ENCODE measurements at places on chromosomes 1 and 21. TPM values are rescaled to one million over a fixed set of nuclear protein-coding genes. Genes with fewer than 3 reads are reported as not detected.

Gene OR2T4
- not detected for total RNA-seq

Gene LRRN2
- 0.39 TPM for total RNA-seq

Gene AK5
- total RNA-seq: 17.6 TPM

Gene ITLN1
- 0.37 TPM for total RNA-seq

Gene NBPF4
- total RNA-seq: not detected

Gene PRDX1
- 414 TPM for total RNA-seq

Gene IGSF5
- not detected for total RNA-seq

Gene DMRTA2
- total RNA-seq: not detected

Gene SLFNL1
- total RNA-seq: 0.15 TPM

Gene B3GALT5
- not detected for total RNA-seq

Gene FAM72C
- total RNA-seq: 0.87 TPM

Gene NCF2
- not detected for total RNA-seq

Gene PLA2G4A
- total RNA-seq: 18.6 TPM

Gene ERVH48-1
- not detected for total RNA-seq

Gene FAAP20
- total RNA-seq: 32.9 TPM

Gene CNN3
- 203 TPM for total RNA-seq

Gene TTC3
- total RNA-seq: 155 TPM

Gene TEX38
- not detected for total RNA-seq

Gene LCE1F
- total RNA-seq: not detected

Gene ZNF326
- total RNA-seq: 5.5 TPM

Gene METTL18
- 2.9 TPM for total RNA-seq

Gene CFHR2
- total RNA-seq: not detected

Gene CYP4A22
- total RNA-seq: 0.15 TPM

Gene TMPRSS15
- total RNA-seq: not detected

Gene PTPN7
- not detected for total RNA-seq

Gene PGLYRP4
- not detected for total RNA-seq

Gene CD1B
- total RNA-seq: not detected

Gene NPHS2
- not detected for total RNA-seq

Gene VHLL
- total RNA-seq: not detected

Gene PEAR1
- 7.7 TPM for total RNA-seq

Gene AZIN2
- total RNA-seq: 1.2 TPM

Gene LRRC3
- 3.2 TPM for total RNA-seq

Gene LAMC2
- 2.2 TPM for total RNA-seq

Gene MSH4
- total RNA-seq: not detected

Gene PRKAA2
- 0.06 TPM for total RNA-seq

Gene CCDC190
- total RNA-seq: 0.24 TPM

Gene RCSD1
- total RNA-seq: 1.7 TPM

Gene NKAIN1
- total RNA-seq: 0.50 TPM

Gene TEDDM1
- not detected for total RNA-seq

Gene ATP1A2
- 1.8 TPM for total RNA-seq

Gene FASLG
- not detected for total RNA-seq

Gene ELF3
- total RNA-seq: not detected

Gene MPZL1
- total RNA-seq: 104 TPM

Gene OPRD1
- total RNA-seq: not detected

Data from cardiac ventricle fibroblast (primary cell).